ENCODE measurements at places on chromosomes 16 and 17. TPM values are rescaled to one million over a fixed set of nuclear protein-coding genes. Genes with fewer than 3 reads are reported as not detected.

DNA sequence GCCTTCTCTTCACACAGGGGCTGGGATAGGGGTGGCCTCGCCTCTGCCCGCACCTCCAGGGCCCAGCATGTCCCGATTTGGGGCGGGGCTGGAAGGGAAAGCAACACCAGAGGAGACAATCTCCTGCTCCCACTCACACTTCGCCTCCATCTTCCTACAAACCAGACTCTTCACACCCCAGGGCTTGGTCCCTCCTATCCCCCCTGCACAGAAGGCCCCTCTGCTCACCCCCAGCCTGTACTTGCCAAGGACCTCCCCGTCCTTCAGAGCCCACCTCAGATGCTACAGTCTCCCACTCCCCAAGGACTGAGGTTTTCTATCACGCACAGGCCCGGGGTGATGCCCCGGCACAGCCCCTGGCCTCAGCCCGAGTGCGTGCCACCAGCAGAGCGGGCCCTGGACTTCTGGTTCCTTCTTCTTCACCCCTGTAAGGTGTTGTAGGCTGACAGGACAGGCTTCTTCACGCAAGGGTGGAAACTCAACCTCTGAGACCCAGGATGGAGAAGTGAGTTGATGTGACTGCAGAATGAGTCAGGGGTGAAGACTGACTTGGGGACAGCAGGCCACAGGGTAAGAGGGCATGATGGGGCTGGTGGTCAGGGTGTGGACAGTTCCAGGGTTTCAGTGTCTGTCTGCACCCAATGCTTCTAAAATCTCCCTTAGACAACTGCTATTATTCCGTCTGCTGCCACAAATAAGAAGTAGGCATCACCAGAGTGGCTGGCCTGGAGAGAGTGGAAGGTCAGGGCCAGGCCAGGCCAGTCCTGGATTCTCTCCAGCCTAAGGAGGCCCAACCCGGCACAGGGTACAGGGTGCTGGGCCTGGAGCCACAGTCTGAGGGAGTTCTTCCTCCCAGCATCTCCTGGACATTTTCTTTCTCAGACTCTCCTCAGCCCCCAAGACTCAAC, 2.5 kb downstream of the ITGAE start:
- no peak for DNase-seq

DNA sequence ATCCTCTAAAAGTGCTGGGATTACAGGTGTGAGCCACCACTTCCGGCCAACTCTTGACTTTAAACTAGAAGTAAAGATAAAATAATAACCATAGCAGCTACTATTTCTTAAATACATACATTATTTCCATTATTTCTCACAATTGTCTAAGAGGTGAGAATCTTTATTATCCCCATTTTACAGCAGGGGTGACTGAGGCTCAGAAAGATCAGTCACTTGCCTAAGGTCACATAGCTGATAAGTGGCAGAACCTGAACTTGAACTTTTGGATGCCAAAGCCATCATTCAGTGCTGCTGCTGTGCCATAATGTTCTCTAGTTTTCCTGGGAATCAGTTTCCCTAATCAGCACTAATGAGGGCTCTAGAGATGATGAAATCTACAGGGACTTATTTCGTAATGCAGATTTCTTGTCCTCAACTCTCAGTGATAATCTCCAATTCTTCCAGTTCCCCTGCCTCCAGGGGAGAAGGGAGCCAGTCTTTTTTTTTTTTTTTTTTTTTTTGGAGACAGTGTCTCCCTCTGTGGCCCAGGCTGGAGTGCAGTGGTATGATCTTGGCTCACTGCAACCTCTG, 25.2 kb upstream of the GPRC5B start:
- DNase-seq = no peak

- DNase-seq = peak; percentile 22
Measured at GRCh38 chr16:85853547-85854545, 45.1 kb upstream of the IRF8 start.

GRCh38 chr17:80546267-80546666, 1.6 kb downstream of the RPTOR start:
- no peak for DNase-seq

DNA sequence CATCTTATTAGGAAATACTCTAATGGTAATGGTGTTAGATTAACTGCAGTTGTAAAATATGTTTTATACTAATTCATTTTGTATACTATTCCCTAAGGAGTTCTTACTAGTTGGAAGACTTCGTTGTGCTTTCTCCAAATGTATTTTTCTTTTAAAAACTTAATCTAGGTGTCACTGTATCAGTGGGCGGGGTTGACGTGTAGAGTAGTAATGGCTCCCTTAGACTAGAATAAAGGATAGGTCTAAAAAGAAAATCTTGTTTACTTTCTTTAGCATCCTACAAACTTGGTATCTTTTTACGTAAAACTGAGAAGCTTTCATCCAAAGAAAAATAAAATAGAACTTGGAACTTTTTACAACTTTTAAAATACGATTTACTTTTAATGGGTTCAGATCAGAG, 55.0 kb upstream of the MRC2 start:
- no peak for DNase-seq

DNA sequence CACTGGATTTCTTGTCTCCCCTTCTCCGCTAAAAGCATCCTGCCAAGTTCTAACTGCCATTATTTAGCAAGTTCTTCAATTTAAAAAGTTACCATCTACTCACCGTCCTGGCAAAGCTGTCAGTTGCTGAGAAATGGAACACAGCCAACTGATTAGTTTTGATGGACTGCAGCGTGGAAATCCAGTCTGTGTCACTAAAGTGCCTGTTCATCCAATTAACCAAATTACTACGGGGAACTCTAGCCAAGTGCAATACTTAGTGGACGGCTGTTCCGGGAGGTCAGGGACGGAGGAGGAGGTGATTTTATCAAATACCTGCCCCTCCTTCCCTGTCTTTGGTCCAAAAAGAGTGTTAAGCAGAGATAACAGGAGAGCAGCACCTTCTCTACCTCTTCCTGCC, 260.7 kb downstream of the MAF start:
- DNase-seq = no peak

DNA sequence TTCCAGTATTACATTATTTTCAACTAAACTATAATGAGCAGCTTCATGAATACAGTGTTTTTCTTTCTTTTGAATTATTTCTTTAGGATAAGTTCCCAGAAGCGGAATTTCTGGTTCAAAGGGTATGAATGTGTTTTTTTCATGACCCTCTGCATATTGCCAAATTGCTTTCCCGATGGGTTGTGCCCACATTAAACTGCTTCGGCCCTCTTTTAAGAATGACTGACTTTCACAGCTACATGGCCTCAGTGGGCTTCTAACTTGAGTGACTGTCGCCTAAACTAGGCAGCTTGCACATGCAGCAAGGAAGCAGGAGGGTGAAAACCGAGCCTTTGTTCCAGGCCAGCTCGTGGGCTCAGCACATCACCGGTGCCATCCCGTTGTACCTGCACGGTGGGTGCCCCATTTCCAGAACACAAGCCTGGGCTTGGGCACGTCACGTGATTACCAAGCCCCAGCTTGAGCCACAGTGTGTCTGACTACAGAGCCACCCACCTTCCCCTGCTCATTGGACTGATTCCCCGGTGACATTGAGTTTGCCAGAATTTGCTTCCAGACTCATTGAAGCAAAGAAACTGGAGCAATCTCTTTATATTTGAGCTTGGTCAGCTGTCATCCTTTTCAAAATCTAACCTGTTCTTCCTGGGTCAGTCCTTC, 112.8 kb downstream of the CLEC16A start:
- no peak for DNase-seq

- DNase-seq = no peak
Measured at GRCh38 chr17:45867702-45868101, 23.0 kb downstream of the SPPL2C start.

- no peak for DNase-seq
Measured at GRCh38 chr17:79485419-79485985, 125.3 kb downstream of the RBFOX3 start.

- DNase-seq = no peak
Measured at GRCh38 chr17:50590946-50591737, 30.6 kb downstream of the CACNA1G start.

GRCh38 chr17:64538508-64539130, 31.8 kb downstream of the CEP95 start:
- DNase-seq = no peak

DNA sequence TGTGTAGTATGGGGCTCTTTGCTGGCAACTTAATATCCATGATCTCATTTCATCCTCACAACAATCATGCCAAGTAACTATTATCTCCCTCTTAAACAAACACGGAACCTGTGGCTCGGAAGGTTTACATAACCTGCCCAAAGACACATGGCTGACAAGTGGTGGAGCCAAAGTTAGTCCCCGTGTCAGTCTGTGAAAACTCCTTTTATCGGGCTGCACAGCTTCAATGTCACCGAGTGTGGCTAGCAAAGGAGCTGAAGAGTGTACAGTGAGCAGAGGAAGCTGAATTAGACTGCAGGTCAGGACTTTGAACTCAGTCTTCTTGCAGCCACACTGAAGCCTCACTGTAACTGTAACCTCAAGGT, 80.3 kb downstream of the PARN start:
- no peak for DNase-seq

GRCh38 chr17:77965352-77965751, 6.8 kb downstream of the TNRC6C start:
- DNase-seq = no peak

- DNase-seq = no peak
Measured at GRCh38 chr17:39151150-39151942, at the start of gene PLXDC1. PLXDC1 (minus strand) TSS chr17:39151637; CDS start chr17:39151437, 200 bp downstream.

- DNase-seq = no peak
Measured at GRCh38 chr16:85064186-85064585, 36.6 kb downstream of the KIAA0513 start.

ITGB3 gene
- 202 TPM for total RNA-seq

CCL23 gene
- not detected for total RNA-seq

REXO5 gene
- total RNA-seq = 26.2 TPM

SHPK gene
- total RNA-seq = 9.6 TPM

SPNS2 gene
- not detected for total RNA-seq

DPEP3 gene
- not detected for total RNA-seq

EVPLL gene
- not detected for total RNA-seq

ADAMTS18 gene
- total RNA-seq = not detected
